Activated CD4-positive, alpha-beta T cell treated with anti-CD3 and anti-CD28 coated beads, Interleukin-2, amount 50 U/mL, for 48 hours (primary cell): ENCODE measurements at places on chromosomes 7 and 10.

DNA sequence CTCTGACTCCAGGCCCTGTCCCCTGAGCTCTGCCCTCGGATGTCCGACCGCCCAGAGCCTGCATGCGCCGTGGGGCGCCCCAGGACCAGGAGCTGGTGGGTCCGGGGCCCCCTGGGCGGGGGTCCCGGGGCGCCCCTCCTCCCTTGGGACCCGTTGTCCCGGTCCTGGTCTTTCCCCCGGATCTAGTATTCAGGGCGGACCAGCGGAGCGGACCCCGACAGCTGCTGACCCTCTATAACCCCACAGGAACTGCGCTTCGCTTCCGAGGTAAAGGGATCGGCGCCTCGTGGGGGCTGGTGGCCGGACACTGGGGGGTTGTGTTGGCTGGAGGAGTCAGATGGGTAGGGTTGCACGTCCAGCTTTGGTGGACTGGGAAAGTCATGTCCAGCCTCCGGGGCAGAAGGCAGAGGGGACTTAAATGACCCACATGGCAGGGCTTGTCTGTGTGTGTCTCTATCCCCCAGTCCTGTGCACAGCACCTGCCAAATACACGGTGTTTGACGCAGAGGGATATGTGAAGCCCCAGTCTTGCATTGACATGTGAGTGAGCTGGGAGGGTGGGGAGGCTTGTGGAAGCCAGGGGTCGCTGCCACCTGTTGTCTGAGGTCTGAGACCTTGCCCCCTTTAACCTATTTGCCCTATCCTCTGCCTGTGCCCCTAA is 520 bp downstream of the MOSPD3 start:
- DNase-seq = no peak

- no peak for DNase-seq
Observed at GRCh38 chr10:116892907-116893685, 43.8 kb downstream of the ENO4 start.

GRCh38 chr10:35922876-35923600 is 280.9 kb upstream of the FZD8 start:
- no peak for DNase-seq

DNA sequence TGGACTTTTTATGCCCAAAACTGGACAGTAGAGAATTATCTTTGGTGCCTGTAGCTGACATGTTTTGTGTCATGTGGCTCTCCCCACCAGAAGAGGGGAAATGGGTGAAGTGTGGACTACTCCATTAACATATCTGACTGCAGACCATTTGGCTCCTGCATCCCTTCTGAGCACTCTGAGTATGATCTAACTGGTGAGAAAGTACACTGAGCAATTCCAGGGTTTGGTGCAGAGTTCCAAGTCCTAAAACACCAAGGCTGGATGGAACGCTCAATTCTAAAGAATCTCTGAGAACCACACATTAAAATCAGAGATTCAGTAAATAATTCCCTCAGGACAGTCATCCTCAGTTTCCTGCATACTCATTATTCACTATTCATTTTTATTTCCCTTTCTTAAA is 22.8 kb upstream of the OSBPL3 start:
- no peak for DNase-seq

DNA sequence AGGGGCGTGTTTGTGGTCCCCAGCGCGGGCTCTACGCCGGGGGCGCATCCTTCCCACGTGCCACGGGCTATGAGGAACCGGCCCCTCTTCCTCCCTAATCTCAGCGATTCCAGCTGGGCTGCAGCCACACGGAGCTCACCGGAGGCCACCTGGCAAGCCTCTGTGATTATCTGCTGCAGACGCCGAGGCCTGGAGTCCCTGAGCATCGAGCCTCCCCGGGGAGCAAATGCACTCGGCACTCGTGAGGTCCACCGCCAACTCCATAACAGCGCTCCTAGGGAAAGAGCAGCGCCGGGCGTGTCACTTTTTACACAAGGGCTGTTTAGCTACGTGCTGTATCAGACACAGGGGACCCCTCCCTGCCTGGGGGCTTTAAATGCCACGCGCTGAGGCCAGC is 101.2 kb downstream of the DYNC2I1 start:
- no peak for DNase-seq

GRCh38 chr7:100407285-100408180 is 21.0 kb downstream of the ZCWPW1 start:
- peak; percentile 38 for DNase-seq

DNA sequence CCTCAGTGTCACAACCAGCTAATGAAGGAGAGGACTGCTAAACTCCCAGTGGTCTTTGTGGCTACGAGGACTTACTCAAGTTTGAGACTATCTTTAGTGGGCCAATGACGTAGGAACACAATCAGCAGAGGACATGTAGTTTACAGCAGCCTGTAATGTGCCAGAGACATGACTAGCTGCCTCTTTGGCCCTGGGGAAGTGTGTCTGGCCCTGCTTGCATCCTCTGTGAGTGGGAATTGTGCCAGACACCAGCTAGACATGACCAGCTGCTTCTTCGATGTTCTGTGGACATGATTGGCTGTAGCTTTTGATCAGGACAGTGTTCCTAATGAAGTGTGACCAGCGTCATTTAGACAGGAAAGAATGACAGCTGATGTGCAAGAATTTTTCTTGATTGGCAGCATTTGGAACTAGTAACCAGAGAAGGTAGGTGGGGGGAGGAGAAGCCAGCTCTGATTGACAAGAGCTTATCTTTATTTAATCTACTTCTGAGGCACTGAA is 141.7 kb downstream of the AUTS2 start:
- DNase-seq = no peak

DNA sequence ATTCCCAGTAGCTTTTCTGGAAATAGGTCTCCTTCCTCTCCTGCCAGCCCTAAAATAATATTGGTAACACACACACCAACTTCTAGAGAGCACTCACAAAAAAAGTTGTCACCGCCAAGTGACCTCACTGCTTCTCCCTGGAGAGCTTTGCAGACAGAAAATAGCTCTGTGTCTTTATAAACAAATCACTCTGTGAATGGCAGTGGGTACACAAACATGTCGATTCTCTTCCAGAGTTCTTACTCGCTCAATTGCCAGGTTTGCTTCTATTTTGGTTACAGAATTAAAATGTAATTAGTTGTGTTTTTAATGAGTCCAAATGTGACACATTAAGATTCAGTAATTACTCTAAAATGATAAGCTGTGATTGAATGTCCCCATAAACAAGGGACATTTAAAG is 649.2 kb upstream of the C7orf33 start:
- no peak for DNase-seq

GRCh38 chr7:98125759-98126158 is 19.1 kb downstream of the LMTK2 start:
- no peak for DNase-seq
